Skeletal muscle cell (primary cell): ENCODE measurements at places on chromosomes 1 and 21.

- no peak for DNase-seq
These were observed at the start of gene FAAP20 for GRCh38 chr1:2194319-2194897. TSS of gene FAAP20 (minus strand) at chr1:2194772. CDS start at chr1:2194749, 23 bp downstream.

DNA sequence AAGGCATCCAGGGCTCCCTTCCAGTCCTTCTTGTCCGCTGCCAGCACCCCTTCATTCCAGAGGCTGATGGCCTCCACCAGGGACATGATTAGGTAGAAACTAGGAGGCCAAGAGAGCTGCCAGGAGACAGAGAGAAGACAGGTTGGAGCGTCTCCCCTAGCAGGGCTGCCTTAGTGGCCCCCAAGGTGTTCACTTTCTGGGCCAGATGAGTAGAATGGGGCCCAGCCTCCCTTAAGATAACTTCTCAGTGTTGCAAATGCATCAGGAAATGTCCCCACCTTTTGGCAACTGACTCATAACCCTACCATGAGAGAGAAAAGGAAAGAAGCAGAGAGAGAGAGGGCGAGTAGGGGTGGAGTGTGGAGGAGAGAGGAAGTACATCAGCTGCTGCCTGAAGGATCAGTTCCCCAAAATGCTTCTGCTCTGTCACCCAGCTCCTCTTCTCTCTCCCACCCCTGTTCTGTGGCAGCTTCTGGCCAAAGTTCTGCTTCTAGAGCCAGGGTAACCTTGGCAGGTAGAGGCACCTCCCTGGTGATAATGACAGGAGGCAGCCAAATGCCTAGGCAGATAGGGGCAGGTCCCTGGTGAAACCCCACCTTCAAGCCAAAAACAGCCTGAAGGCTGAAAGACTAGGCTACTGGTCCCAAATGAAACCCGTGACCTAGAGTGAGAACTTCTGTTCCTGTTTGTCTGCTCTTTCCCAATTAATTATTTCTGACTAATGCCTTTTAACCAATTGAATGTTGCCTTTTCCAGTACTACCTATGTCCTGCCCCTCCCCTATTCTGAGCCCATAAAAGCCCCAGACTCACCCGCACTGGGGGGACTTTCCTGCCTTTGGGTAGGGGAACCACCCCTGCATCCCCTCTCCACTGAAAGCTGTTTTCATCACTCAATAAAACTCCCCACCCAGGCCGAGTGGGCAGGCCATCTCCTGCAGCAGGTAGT lies at the start of gene NCF2:
TSS of gene NCF2 (minus strand) at position 216 of the 948 bp plus-strand sequence. CDS start at position 86, 130 bp downstream.
- no peak for DNase-seq

DNA sequence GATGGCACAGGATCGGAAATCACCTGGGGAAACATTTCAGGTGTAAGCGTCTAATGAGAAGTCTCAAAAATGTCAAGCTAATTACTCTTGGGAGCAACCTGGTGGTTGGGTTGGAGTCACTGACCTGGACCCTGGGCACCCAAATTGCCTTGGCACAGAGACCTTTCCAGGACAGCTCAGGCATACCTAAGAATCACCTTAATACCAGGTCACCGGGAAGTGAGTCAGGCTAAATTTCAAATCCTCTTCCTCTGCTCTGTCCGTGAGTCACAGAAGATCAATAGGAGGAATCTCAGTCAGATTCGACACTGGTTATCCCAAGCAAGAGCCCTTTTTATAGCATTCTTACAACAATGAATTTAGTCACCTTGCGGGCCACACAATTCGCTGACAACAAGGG lies 179.6 kb upstream of the CAMK1G start:
- DNase-seq = no peak

GRCh38 chr1:190000365-190000872 lies 477.2 kb downstream of the BRINP3 start:
- DNase-seq = peak; percentile 8

DNA sequence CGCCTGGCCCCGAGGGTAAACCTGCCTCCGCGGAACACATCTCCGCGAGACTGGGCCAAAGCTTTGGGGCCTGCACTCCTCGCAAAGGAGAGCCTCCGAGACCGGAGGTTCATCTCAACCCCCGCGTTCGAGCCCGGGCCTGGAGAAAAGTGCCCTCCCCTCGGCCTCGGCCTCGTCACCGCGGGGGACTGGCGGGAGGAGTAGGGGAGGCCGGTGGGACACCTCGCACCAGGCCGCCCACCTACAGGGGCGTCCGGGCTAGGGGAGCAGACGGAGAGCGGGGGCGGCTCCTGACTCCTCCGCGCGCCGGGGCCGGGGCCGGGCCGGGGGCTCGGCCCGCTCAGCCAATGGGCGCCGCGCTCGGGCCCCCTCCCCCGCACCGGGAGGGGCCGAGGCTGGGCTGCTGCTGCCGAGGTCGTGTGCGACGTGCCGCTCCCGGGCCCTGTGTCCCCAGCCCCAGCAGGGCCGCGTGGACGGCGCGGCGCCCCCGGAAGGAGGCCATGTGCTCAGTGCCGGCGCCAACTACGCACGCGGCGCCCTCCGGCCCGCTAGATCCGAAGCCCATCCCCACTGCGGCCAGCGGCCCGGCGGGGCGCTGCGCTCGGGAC lies 684 bp downstream of the SLC2A1 start:
- no peak for DNase-seq

DNA sequence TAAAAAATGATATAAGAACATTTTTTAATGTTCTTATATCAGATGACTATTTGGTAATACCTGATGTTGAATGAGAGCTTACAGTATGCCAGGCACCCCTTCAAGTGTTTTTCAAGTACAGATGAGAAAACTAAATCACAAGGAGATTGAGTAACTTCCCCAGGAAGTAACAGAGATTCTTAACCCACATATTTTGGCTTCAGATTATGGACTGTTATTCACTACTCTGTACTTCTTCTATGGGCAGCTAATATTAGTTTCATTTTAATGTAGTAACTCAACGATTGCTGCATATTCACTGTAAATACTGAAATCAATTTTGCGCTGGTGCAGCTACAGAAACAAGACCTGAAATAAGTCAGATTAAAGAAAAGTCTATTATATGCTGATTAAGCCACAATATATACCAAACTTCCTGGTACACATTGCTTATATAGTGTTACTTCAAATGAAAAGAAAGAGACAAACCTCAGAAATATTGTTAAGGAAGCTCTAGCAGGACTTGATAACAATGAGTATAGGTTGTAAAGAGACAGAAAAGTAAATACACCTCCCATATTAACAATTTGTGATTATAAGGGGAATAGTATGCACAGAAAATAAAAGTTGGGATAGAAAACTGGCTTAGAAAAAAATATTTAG lies 19.7 kb downstream of the DPYD start:
- DNase-seq = no peak

GRCh38 chr1:54409156-54410142 lies 3.3 kb upstream of the SSBP3 start:
- no peak for DNase-seq

DNA sequence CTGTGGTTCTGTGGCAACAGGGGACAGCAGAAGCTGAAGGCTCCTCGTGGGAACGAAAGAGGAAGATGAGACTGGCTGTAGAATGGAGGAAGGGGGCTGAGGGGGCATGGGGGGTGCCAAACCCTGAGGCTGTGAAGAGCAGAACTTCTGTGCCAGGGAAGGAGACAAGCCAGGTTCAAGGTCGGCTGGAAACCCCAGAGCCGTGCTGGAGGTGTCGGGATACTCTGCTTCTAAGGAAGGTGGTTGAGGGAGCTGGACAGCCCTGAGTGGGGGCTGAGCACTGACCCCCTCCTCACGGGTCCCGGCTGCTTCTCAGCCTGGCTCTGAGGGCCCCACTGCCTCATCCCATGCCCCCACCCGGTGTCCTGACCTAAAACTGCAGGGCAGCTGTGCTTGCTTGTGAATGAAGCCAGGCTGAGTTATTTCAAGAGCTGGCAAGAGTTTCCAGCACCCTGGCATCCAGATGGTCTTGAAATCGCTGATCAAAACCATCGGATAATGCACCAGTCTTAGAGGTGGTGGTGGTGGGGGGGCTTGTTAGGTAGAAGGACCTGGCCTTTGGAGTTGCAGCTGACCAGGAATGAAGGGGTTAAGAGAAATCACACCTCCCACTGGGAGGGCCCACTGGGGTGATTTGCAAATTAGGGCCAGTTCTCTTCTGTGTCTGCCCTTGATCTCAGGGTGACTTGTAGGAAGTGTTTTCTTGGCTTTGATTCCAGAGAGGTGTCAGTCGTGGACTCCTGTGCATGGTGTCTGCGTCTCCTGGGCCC lies 218.9 kb upstream of the C1orf174 start:
- DNase-seq = no peak

- DNase-seq = no peak
These were observed 76.0 kb upstream of the C1orf105 start for GRCh38 chr1:172344444-172344843.

DNA sequence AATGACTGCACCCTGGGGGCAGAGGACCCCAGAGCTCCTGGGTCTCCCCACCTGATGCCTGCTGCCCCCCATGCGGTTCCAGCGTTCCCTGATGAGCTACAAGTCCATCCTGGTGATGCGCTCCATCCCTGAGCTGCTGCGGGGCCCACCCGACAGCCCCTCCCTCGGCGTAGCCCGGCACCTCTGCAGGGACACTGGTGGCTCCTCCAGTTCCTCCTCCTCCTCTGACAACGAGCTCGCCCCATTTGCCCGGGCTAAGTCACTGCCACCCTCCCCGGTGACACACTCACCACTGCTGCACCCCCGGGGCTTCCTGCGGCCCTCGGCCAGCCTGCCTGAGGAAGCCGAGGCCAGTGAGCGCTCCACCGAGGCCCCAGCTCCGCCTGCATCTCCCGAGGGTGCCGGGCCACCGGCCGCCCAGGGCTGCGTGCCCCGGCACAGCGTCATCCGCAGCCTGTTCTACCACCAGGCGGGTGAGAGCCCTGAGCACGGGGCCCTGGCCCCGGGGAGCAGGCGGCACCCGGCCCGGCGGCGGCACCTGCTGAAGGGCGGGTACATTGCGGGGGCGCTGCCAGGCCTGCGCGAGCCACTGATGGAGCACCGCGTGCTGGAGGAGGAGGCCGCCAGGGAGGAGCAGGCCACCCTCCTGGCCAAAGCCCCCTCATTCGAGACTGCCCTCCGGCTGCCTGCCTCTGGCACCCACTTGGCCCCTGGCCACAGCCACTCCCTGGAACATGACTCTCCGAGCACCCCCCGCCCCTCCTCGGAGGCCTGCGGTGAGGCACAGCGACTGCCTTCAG lies 35.5 kb downstream of the TRIM11 start:
- no peak for DNase-seq

DNA sequence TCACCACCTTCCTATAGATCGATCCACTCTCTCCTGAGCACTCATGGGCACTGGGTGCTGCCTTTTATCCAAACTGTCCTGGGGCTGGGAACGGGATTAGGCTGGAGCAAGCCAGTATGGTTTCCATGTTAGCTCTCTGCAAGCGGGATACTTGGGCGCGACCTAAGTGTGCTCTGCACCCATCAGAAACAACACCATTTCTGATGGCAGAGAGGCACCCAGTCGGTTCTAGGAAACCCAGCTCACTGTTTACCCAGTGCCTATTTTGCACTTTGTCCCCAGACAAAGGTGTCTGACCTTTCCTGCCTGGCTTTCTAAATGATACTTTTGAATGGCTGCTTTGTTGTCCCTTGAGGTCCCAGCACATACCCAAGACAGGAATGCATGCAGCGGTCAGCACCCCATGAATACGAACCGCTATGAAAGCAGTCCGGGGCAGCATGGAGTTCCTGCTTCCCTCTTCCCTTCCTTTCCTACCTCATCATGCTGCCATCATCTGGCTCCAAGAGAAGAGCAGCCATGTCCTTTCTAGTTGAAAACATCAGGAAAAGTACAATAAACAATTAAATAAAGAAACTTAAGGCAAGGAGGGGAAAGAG lies 83.9 kb downstream of the TRABD2B start:
- DNase-seq = no peak

GRCh38 chr21:41615613-41616012 lies 107.7 kb upstream of the TMPRSS2 start:
- DNase-seq = peak; percentile 98

GRCh38 chr1:214833178-214833756 lies 230.3 kb downstream of the CENPF start:
- peak; percentile 64 for DNase-seq

- no peak for DNase-seq
These were observed 3.9 kb upstream of the IFNLR1 start for GRCh38 chr1:24190983-24191461.

DNA sequence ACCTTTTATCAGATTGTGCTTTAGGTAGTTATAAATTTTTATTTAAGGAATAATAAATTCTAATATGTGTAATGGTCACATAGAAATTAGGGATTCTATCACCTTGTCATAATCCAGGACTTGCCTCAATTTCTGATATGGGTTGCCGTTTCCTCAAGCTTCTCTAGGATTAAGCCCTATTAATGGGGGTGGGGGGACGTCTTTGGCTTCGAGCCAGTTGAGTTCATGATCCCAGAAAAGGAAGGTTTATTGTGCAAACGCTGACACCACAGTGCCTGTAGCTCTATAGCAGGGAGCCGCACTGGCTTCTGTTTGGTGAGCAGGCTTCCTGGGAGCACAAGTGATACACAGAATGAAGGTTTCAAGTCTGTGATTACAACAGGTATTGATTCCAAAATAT lies 22.0 kb upstream of the VAMP3 start:
- no peak for DNase-seq

DNA sequence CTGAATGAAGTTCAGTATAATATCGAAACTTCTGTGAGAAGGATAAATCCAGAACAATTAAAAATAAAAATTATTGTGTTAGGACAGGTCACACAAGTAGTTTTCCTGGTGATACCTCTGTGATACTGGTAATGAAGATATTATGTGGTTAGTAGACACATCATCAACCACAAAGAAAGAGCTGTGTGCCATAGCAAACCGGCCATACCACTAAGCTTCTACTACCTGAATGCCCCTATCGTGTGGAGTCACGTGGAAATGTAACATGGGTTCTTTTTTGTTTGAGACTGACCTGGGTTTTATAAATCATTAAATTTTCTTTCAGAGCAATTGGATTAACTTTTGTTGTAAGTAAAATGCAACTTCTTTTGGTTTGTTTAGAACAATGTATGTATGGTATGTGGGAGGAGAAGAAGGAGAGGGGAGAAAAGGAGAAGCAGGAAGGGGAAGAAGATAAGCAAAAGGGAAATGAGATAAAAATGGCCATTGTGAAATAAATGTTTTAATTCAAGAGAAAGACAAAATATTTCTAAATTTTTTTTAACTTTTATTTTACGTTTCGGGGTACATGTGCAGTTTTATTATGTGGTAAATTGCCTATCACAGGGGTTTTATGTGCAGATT lies 58.2 kb upstream of the LRRC8B start:
- DNase-seq = no peak

GRCh38 chr1:216332003-216332402 lies 91.2 kb downstream of the USH2A start:
- DNase-seq = no peak

DNA sequence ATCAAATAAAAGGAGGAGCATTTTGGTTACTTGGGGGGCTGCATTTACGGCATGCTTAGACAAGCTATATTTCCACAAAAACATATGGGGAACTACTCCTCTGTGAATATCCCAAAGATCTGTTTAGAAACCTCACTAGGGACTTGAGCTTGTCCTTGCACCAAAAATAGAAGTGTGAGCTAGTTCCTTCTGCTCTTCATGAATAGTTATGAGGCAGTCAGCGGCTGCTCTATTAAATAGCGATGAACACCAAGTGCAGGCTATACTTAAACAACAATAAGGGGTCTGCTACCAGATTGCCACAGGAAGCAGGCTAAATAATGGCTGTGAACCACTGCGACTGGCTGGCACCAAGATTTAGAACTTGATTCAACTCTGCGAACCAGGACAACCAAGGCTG lies 190.1 kb downstream of the PCP4 start:
- DNase-seq = no peak
